BJ (cell line): ENCODE measurements at places on chromosomes 2 and 18.
A peak's percentile ranks its signal among the peaks of the same experiment; 100 is the strongest.

- no peak for DNase-seq
These were observed 68.0 kb downstream of the SERPINB8 start for GRCh38 chr18:64037812-64038414.

DNA sequence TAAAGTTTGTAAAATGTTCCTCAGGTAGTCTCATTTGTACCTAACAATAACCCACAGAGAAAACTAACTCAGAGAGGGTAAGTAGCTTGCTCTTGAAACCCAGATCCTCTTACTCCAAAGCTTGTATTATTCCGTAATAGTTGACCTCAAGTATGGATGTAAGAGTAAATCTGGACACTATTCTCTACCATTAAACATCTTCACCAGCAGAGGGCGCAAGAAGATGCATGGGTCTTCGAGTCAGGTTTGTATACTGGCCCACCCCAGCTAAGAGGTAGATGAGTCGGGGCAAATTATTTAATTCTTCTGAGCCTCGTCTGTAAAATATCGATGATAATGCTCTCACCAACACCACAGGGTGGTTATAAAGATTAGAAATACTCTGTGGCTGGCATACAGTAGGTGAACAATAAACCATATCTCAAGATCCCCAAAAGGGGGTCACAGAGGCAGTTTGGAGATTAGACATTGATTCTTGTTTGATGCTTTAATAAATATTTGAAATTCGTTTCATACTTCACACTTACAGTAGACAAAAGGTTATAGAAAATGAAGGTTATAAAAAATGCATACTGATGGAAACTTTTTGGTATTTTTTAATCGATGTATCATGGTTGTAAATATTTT is 3.5 kb upstream of the CABLES1 start:
- peak; percentile 20 for DNase-seq

GRCh38 chr2:113068706-113069485 is 1.1 kb downstream of the IL1F10 start:
- no peak for DNase-seq

- no peak for DNase-seq
These were observed 3.1 kb downstream of the DSC3 start for GRCh38 chr18:31039426-31039825.

- no peak for DNase-seq
These were observed 38.5 kb downstream of the CTDP1 start for GRCh38 chr18:79718126-79718525.

DNA sequence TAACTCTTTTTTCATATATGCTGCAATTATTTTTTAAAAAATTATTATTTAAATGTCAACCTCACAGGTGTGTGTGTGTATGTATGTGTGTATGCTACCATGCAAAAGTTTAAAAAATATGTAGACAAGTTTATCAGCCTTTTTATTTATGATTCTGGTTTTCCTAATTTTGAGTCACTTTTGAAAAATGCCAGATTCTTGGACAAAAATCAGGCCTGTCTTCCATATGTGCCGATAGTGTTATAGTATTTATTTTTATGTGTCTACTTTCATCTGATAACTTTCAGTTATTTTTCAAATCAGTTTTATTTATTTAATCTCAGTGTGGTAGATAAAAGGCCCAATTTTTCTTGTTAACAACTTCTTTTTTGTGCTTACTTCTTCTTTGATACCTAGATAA is 176.2 kb downstream of the RDH14 start:
- DNase-seq: no peak

GRCh38 chr2:231720987-231721966 is 13.0 kb downstream of the PTMA start:
- no peak for DNase-seq

DNA sequence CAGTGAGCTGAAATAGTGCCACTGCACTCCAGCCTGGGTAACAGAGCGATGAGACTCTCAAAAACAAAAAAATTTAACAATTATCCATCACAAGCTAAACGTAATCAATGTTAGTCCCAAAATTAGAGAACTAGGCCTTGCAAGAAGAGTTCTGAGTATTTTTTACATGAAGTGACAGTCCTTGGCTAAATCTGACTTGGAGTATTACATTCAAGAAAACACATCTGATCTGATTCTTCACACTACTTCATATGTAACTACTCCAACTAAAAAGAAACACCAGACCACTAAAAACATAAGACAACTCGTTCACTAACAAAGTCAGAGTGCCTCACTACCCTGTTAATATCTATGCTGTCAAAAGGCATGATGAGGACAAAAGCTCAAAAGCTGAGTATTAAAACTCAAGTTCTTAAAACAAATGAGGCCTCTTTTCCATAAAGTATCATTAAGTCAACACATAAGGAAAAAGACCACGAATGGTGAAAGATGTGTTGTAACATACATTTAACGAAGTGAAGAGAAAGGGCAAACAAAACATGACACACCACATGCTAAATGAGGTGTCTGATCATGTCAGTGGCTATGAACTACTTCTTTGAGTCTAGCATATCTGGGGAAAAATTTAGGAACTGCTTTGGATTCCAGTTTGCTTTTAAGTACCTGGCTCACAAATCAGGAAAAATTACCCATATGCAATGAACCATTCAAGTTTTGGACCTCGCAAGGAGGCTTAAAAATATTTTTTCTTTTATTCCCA is 42.4 kb downstream of the TRIP12 start:
- DNase-seq: no peak

GRCh38 chr18:55307505-55307904 is 280.5 kb downstream of the TCF4 start:
- DNase-seq: no peak

GRCh38 chr2:146123714-146124113 is 1603.8 kb upstream of the ZEB2 start:
- DNase-seq: no peak

GRCh38 chr2:206092297-206092696 is 6.3 kb upstream of the INO80D start:
- DNase-seq: no peak

DNA sequence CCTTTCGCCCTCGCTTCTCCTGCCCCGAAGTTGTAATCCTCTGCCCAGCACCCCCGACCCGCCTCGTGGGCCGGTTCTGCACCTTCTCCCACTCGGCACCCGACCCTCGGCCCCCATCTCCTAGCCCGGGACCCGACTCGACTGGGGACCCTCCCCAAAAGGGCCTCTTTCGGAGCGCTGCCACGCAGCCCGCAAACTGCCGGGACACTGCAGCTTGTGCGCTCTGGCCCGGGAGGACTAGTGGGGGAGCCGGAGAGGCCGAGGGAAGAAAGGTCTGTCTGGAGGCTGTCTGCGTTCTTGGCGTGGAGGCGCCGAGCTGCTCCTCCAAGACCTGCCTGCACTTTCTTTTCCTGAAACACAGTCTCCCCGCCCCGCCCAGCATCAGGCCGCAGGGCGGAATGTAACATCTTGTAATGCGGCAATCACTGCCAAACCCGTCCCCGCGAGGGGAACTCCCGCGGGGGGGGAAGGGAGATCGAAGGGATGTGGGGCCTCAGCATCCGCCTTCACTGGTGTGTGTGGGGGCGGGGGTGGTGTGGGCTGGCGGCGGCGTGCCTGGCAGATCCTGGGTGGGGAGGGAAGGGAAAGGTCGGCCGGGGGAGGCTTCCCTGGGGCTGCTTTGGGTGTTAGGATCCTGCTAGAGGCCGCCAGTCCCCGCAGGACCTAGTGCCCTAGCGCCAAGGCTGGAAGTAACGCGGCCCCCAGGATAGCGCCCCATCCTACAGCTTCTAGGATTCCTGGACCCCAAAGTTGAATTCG is 7.4 kb downstream of the DLX2 start:
- no peak for DNase-seq

- no peak for DNase-seq
These were observed 154.5 kb upstream of the RBMS1 start for GRCh38 chr2:160647967-160648685.

DNA sequence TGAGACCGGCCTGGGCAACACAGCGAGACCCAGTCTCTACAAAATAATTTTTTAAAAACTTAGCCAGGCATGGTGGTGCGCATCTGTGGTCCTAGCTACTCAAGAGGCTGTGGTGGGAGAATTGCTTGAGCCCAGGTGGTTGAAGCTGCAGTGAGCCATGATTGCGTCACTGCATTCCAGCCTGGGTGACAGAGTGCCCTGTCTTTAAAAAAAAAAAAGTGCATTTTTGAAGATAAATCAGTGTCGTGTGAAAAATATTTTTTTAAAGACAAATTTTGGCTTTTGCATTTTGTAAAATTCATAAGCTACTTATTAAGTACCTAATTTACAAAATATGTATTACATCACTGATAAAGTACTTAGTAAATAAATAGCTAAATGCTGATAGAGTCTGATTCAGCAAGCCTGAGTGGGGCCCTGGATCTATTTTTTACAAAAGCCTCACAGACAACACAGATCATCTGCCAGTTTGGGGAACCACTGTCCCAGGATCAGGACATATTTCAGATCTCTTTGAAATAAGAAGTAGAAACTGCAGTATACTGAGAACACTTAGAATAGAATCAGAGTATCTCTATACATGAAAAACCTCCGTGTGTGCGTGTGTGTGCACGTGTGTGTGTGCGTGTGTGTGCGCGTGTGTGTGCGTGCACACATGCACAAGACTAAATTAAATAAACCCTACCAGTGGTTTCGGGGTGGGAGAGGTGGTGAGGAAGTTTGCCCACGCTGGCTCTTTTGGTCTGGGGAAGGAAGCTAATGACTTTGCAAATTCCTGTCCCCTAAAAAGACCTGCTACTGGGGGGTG is 61.6 kb downstream of the AAK1 start:
- DNase-seq: no peak

DNA sequence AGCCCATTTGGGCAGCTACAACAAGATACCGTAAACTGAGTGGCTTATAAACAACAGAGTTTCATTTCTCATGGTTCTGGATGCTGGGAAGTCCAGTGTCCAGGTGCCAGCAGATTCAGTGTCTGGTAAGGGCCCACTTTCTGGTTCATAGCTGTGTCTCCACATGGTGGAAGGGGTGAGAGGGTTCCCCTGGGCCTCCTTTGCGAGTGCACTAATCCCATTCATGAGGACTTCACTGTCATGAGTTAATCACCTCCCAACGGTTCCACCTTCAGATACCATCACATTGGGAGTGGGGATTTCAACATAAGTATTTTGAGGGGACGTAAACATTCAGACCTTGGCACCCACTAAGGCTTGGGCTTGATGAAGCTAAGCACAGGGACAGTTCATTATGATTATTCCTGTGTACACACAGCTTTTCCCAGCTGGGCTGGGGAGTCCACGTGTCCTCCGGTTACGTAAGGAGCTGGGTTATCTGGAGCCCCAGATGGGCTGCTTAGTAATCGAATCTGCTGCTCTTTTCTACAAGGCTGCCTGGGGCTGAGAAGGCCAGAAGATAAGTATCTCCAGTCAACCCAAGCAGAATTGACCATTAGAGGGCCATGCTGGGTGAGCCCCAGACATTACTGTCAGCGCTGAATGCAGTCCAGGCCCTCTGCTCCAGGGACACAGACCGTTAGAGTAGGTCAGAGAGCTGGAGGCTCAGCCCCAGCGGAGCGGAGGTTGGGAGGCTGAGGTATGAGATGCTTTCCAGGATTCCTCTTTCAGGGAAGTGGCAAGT is 42.7 kb downstream of the EPAS1 start:
- no peak for DNase-seq

DNA sequence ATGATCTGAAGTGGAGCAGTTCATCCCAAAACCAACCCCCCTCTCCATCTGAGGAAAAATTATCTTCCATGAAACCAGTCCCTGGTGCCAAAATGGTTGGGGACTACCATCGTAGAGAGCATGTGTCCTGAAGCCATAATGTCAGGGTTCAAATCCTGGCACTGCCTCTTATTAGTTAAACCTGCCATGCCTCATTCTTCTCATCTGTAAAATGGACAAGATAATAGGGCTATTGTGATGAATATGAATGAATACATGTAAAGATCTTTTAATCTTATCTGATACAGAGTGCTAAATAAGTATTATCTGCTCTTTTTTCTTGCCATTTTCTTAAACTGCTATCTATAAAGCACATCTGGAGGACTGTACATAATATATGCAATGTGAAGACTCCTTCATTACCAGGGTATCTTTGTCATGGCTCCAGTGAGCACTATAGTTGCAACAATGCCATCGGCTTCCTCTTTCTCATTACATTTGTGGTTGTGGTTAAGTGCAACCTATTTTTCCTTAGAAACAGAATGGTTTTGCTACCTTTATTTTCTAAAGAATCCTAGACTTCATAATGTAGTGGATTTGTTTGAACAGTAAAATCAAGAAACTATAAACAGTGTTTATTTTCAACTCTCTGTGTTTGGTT is 27.0 kb downstream of the MFSD6 start:
- DNase-seq: no peak

- no peak for DNase-seq
These were observed 355.1 kb downstream of the TXNL1 start for GRCh38 chr18:56283316-56283715.
